ENCODE measurements at places on chromosomes 1 and 21. TPM values are rescaled to one million over a fixed set of nuclear protein-coding genes. Genes with fewer than 3 reads are reported as not detected.

The JAK1 gene
- 69.1 TPM for polyA plus RNA-seq

The RGS16 gene
- 2.3 TPM for polyA plus RNA-seq

DNA sequence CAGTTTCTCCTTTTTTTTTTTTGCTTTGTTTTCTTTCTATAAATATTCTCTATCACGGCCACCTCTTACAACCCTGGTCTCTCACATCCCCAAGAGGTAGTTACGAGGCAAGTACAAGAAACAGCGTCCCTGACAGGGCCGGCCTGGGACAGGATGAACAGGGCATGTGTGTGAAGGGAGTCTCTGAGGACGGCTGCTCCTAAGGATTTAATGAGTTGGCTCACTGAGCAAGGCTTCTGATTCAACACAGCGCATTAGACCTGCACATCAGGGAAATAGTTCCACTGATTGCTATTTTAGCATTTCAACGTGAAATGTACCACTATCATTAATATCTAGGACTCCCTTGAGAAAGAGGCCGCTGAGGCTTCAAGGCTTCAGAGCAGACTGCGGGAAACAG, 54.0 kb downstream of the NTPCR start:
- DNase-seq = no peak

DNA sequence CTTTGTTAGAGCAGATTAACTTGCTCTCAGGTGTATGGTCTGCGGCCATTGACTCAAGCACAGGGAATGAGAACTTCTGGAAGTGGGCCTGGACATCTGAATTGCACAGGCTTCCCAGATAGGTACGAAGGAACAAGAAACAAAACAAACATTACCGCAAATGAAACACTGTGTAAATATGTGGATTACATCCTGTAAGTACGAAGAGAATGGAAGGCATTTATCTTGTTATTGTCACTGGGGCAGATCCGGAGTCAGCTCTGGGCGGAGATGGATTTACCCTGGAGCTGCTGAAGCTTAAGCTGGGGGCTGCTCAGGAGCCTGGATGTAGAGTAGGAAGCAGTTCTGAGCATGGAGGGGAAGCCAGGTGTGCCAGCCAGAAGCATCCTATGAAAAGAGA, 6.8 kb downstream of the HES2 start:
- DNase-seq = no peak

DNA sequence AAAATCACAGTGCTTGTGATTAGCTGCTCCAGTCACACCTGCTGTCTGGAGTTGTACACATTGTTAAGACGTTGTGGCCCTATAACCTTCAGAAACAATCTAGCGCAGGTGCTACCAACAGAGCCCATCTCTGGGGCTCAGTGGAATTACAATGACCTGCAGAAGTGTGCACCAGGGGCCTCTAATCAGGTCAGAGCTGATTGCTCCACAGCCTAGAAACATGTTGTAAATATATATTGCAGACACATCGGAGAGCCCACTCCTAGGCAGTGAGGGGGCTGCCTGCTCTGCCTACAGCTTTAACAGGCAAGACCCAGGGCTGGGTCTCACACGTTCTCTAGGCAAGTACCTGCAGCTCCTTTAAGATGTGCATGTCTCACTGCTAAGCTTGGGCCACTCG, 302.0 kb downstream of the SIPA1L2 start:
- no peak for DNase-seq

GRCh38 chr1:168825820-168826219, 96.8 kb upstream of the DPT start:
- DNase-seq = no peak
